ENCODE measurements at places on chromosomes 4 and X.
A peak's percentile ranks its signal among the peaks of the same experiment; 100 is the strongest.

DNA sequence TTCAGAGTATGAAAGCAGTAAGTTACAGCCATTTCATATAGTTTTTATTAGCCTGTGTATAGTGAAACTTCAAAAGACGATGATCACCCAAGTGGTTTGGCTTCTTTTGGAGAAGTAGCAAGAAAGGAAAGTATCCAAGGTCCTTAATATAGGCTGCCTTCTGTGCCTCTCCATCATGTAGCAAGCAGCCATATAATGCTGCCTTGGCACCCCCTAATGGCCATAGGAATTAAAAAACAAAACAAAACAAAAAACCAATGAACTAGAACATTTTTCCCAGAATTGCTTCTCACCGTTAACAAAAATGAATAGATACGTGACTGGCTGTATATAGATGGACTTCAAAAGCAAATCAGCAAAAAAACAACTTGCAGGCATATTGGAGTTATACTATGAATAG lies 18.9 kb downstream of the LAMP2 start:
- no peak for DNase-seq

DNA sequence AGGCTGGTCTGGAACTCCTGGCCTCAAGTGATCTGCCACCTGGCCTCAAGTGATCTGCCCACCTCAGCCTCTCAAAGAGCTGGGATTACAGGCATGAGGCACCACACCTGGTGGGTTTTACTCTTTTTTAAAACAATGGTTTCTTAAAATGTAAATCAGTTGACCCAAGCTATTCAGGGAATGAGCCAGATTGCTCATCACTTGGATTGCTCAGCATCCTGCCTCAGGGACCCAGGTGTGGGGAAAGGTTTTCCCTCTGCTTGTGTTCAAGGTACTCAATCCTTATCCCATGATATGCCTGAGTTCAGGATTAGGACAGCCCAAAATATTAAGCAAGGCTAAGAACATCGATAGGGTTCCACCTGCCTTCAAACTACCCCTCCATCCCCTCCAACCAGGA lies 67.4 kb downstream of the CHRNA9 start:
- DNase-seq, result no peak

DNA sequence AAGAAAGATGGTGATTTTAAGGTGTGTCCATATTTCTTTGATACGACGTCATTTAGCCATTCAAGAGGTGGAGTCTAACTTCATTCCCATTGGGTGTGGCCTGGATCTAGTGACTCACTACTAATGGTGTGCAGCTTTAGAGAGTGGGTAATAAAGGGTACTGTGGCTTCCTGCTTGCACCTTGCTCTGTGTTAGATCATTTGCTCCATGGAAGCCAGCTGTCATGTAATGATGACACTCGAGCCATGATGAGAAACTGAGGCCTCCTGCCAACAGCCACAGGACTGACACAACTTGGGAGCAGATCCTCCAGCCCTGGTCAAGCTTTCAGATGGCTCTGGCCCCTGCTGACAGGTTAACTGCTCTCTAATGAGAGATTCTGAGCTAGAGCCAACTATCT lies 82.0 kb downstream of the UNC5C start:
- DNase-seq, result no peak

- DNase-seq, result no peak
Measured at GRCh38 chrX:111402344-111402743, 9.6 kb downstream of the DCX start.

DNA sequence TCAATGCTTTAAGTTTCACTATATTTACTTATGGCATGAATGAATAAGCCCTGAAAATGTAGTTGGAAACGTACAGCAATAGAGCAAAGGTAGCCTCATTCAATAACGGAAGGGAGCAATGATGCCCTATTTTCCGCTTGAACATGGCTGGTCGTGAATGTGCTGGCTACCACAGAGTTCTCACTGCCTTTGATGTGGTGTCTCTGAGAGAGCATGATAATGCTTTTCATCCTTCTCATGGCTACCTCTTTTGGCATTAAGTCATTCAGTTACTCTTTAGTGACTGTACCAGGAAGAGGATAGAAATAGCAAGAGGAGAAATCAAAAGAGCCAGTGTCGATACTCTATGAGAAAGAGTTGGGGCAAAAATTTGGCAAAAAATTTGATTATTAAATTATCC lies 308.0 kb downstream of the PPP3CA start:
- DNase-seq, result no peak

GRCh38 chr4:68176904-68177303 lies 47.2 kb upstream of the TMPRSS11F start:
- DNase-seq, result no peak

DNA sequence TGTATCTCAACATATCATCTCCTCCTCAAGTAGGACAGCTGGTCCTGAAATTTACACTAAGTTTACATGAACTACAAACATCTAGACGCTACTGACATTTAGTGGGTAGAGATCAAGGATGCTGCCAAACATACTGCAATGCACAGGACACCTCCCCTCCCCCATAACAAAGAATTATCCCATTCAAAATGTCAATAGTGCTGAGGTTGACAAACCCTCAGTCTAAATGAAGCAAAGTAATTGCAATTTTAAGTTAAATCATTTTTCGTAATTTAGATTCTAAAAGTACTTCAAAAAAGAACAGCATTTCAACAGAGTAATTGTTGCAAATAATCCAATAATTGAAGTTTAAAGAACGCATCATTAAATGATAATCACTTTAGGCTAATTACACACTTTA lies 1.2 kb downstream of the PRMT9 start:
- DNase-seq, result no peak

GRCh38 chr4:174418640-174419212 lies 103.6 kb downstream of the HPGD start:
- DNase-seq, result no peak

DNA sequence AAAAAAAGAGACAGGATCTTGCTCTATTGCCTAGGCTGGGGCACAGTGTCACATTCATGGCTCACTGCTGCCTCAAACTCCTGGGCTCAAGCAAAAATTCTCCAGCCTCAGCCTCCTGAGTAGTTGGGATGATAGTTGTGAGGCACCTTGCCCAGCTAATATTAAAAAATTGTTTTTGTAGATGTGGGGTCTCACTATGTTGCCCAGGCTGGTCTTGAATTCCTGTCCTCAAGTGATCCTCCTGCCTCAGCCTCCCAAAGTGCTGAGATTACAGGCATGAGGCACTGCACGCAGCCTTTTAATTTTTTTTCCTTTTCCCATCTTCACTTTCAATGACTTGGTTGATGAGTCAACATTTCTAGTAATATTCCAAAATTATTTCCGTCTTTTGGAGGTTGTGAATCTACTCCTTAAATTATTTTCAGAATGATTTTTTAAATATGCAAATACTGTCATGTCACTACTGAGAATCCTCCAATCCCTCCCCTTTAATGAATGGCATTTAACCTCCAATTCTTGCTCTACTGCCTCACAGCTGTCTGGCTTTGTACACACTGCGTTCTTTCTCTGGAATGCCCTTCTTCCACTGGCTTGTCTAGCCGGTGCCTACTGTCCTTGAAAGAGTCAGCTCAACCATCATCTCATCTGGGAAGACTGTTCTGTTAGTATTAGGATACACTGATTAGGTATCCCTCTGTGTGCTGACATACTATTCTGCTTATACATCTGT lies 27.5 kb upstream of the DCTD start:
- no peak for DNase-seq

DNA sequence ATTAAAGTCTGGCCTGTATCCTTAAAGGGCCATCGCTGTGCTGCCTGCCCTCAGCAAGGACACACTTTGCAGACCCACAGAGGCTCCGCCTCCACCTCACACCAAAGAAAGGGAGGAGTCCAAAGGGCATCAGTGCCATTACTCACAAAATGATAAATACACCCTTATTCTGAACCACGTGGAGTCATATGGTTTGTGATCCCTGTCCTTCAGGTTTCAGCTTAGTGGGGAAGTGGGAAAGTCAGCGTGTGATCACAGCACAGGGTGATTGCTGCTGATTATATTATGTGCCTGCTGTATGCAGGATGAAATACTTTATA lies 35.9 kb upstream of the MSANTD1 start:
- no peak for DNase-seq

DNA sequence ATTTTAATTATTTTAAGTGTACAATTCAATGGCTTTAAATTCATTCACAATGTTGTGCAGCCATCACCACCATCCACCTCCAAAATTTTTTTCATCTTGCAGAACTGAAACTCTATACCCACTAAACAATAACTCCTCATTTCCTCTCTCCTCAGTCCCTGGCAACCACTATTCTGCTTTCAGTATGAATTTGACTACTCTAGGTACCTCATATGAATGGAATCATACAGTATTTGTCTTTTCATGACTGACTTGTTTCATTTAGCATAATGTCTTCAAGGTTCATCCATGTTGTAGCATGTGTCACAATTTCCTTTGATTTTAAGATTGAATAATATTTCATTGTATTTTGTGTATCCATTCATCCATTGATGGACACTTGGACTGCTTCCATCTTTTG lies 46.9 kb downstream of the KIF4A start:
- peak; percentile 9 for DNase-seq

DNA sequence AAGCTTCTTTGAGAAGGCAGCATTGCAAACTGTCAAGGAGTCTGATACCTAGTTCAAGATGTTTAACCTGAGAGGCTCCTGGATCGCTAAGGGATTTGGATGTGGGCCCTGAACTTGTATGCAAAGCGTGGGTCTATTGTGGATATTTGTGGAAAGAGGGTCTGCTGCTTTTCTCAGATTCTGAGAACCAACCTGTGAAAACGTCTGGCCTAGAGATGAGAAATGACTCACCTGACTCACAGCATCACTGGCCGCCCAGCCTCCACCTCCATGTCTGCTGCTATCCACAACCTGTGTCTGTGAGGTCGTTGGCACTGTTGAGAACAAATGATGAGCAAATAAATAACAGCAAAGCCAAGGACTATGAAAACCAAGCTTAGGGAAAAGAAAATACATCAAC lies 33.3 kb upstream of the PROM1 start:
- DNase-seq, result no peak

DNA sequence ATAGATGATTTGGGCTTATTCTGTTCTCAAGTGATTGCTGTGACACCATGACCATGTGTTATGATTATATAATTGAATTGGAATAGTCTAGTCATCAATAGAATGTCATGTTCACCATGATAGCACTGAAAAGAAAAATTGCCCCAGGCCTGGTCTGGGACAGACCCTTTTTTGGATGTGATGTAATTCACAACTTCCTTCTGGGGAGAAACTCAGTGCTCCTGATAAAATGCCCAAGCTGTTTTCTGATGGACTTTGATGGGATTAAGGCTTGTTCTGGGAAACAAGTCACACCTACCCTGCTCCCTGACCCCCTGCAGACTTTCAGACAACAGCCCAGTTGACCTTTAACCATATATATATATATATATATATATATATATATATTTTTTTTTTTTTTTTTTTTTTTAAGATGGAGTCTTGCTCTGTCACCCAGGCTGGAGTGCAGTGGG lies 65.3 kb downstream of the RHOH start:
- DNase-seq, result no peak

DNA sequence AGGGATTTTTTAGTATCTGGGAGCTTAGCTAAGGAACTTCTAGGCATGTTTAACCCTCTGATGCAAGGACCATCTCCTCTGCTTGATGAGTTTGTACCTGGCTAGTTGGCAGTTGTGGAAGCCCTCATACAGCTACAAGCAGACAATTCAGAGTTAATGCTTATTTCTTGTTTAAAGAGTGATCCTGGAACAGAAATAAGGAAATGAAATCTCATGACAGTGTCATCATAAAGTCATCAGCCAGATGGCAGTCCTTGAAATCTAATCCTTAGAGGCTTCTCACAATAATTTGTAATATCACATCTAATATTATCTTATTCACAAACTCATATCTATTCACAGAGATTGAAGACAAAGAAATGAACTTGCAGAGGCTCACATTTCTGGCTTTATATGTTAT lies 581.6 kb upstream of the FTHL17 start:
- DNase-seq, result no peak

- no peak for DNase-seq
Measured at GRCh38 chr4:45580334-45580733, 543.5 kb downstream of the GABRG1 start.

DNA sequence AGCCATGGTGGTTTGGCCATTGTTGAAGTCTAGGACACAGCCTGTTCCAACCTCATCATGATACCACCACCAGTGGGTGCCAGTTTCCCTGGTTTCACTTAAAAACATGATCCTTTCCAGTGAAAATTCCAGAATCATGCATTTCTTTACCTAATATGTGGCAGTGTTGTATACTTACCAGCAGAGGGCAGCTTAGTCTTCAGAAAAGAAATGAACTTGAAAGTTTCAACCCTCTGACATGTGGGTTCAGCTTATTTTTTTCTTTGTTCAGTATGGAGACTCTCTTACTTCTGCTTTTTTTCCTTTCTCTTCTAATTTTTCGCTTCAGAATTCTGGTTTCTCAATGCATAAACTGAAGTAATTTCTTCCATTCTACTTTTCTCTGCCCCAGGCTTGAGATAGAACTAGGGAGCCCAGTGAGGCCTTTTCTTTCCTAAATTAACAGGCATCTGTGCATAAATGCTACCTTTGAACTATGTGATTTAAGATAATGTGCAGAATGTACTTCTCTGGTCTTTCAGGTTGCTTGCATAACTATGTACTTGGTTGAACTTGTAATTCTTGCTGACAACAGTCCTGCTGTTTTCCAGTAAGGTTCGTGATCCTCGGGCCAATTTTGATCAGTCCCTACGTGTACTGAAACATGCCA lies 10.7 kb downstream of the LIAS start:
- DNase-seq, result peak; percentile 69
